ENCODE measurements at places on chromosomes 3 and 15.

- no peak for DNase-seq
These were observed 93.0 kb upstream of the C2CD4B start for GRCh38 chr15:62257996-62258521.

DNA sequence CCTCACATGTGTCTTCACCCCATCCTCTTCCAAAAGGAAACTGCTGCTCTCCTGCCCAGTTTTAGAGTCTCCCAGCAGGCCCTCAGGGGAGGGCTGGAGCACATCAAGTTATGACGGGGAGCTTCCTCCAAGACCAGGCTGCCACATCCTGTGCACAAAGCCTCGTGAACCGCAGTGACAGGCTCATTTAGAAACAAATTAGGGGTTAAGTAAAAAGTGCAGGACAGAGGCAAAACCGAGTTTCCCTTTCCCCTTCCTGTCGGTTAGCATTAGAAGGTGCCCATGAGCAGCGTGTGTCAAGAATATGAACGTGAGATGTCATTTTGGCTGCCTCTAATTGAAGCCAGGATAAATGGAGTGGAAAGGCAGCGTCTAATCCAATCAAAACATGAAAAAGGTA, 199.7 kb downstream of the ARRDC4 start:
- DNase-seq = no peak

DNA sequence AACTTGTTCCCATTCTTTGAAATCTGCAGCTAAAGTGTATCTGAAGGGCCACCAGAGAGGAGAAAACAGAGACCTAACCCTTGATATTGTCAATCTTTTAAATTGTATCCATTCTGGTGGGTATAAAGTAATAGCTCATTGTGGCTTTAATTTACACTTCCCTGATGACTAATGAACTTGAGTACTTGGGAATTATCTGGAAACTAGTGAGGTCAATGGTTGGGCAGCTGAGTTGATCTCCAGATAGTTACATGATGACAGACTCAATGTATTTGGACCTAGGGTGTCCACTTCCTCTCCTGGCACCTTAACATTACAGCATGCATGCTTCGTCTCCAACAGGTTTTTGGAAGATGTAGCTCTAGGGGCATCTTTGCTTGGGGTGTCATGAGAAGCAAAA, 195.2 kb downstream of the PDCD6IP start:
- no peak for DNase-seq

DNA sequence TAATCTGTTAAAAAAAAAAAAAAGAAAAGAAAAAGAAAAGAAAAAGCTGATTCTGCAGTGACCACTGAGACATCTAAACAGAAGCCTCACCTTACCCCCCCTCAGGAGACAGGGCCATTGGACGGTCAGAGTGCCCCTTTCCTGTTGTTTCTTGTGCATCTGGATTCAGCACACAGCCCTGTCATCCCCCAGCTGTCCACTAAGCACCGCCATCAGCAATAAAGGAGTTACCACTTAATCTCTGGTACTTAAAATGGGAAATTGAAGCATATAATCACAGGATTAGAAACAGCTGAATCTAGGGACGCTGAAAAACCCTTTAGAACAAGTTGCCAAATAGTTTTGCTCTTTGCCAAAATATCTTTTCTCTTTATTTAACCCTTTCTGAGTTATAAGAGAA, 62.5 kb downstream of the TRIM69 start:
- DNase-seq = peak; percentile 60

DNA sequence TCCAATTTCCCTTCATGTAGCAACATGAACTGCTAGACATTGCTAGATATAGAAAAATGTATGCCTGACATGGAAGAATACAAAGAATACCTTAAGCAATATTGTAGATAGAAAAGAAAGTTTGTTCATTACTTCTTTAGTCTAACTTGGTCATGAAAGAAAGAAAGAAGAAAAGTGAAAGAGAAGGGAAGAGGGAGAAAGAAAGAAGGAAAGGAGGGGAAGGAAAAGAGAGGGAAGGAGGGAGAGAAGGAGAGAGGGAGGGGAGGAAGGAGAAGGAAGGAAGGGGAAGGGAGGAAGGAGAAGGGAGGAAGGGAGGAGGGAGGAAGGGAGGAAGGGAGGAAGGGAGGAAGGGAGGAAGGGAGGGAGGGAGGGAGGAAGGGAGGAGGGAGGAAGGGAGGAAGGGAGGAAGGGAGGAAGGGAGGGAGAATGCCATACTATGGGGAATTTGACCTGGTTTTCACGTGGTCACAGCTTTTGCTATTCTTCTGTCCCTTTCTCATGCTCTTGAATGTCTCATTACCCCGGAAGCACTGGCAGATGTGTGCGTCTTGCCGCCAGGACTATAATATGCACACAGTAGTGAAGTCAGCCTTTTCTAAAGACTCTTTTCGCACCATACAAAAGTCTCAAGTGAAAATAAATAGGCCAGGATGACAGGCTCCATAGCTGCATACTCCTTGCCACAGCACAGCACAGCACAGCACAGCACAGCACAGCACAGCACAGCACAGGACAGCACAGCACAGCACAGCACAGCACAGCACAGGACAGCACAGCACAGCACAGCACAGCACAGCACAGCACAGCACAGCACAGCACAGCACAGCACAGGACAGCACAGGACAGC, 78.2 kb downstream of the CHAC1 start:
- DNase-seq = no peak

DNA sequence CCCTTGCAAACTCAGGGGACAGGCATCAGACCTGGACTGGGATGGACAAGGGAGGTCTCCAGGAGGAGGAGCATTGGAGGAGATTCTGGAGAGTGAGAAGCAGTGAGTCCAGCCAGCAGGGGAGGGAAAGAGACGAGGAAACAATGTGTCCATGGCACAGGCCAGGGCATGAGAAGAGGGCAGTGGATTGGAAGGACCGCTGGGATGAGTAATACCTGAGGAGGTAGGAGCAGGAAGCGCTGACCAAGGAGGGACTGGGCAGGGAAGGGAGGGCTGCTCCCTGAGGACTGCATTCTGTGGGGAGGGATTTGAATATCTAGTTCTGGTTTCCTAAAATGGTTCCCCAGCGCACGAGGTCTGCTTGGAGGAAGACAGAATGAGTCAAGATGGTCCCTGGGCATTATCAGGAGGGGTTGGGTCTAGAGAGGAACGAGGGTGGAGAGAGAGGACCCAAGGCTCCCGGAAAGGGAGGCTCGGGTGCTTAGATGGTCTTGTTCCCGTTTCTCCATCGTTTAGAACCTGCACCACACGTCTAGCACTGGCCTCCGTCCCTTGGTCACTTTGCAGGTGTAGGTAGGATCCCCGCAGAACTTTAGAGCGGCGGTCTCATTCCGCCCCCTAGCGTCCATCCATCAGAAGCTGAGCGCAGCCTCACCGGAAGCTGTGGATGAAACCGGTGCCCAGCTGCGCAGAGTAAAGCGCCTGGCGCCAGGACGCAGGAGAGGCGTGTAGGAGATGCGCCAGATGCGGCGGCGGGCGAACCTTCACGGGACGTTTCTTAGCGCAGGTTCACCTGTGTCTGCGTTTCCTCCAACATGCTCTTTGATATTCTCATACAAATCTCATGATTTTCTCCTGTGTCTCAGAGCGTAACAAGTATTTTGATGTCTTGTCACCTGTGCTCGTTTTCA, 190.7 kb upstream of the NDN start:
- DNase-seq = peak; percentile 85

- no peak for DNase-seq
These were observed 75.6 kb downstream of the ADAMTS17 start for GRCh38 chr15:100266166-100266565.

- no peak for DNase-seq
These were observed 72.0 kb downstream of the CCNL1 start for GRCh38 chr3:157087780-157088600.

All from D341Med (cell line).